ENCODE measurements at places on chromosomes 12 and 14.
A peak's percentile ranks its signal among the peaks of the same experiment; 100 is the strongest.

DNA sequence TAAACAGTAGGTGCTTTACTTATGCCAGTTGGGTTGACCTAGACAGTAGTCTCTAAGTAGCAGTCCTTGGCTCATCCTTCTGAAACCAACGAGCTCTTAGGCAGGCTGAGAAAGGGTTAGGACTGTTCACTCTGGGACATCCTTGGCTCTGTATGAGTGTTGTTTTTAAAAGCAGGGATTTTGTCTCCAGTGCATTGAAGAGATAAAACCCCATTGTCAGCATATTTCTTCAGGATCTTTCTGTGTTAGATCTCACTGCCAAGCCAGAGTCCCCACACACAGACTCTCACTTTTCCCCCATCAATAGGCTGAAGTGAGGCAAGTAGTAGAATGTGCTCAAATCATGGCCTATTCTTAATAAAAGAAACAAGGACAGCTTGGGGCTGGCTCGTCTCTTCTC, 123.4 kb upstream of the HIF1A start:
- no peak for DNase-seq

DNA sequence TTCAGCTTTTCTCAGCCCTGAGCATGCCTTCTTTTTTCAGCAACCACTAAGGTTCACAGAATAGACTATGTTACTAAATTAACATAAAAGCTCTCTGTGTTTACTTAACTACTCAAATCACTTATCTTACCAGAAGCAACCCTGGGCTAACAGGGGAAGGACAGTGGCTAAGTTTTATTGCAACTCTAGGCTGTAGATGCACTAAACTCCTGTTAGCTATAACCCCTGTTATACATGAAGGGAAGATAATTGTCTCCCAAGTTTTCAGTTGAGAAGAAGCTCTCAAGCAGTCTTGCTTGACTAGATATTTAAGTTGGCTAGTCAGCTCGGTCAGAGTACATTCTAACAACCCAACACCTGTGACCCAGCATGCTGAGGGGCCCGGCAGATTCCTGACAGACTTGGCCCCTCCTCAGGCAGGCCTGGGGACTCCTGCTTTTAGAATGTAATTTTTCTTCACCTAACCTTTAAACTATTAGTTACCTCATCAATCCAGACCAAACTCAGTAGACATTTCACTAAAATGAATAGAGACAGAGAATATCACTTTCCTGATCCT, 464.5 kb downstream of the EGLN3 start:
- DNase-seq, result no peak

- DNase-seq, result peak; percentile 55
Measured at GRCh38 chr14:85565862-85566296, 35.9 kb downstream of the FLRT2 start.

GRCh38 chr14:36509069-36509917, 10.7 kb downstream of the NKX2-1 start:
- no peak for DNase-seq

GRCh38 chr14:77603654-77604255, 12.7 kb downstream of the SPTLC2 start:
- no peak for DNase-seq

All from fibroblast of the conjunctiva (primary cell).